ENCODE measurements at places on chromosomes 5 and 9.

- no peak for DNase-seq
These were observed 123.6 kb upstream of the PITX1 start for GRCh38 chr5:135157421-135158313.

GRCh38 chr5:55136521-55136920 lies 23.4 kb upstream of the GPX8 start:
- no peak for DNase-seq

DNA sequence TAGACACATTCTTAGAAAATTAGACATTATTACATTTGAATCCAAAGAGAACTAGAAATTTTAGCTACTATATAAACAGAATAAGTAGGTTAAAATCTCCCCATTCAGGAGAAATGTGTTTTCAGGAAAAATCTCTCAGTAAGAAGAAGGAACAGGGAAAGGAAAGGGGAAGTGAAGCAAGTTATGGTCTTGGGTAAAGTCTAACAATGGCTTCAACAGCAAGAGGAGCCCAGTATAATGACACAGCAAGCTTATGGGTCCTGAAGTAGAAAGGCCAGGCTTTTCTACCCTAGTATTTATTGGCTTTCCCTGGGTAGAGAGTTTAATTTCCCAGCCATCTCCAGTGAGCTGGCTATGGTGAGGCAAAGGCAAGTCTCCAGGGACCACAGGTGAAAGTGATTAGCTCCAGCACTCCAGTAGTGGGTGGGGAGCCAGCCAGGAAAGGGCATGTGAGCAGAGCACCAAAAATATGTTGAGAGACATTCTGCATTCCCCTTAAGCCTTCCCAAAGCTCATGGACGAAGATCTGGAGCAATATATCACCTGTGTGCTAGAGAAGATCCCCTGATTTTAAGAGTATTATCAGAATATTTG lies 981.7 kb downstream of the NR2F1-AS1 start:
- no peak for DNase-seq

- no peak for DNase-seq
These were observed 27.2 kb downstream of the NR3C1 start for GRCh38 chr5:143376195-143376779.

GRCh38 chr5:151338734-151339133 lies 8.6 kb downstream of the SLC36A2 start:
- no peak for DNase-seq

DNA sequence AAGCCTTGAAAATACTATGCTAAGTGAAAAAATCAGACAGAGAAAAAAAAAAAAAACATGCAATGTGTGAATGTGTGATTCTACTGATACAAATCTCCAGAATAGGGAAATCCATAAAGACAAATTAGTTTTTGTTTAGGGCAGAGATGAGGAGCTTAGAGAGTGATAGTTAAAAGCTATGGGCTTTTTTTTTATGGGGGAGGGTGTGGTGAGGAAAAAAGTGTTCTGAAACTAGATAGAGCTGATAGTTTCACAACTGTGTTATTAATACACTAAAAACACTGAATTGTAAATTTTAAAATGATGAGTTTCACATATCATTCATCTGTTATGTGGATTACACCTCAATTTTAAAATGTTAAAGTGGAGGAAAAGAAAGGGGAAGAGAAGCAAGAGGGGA lies 228.3 kb upstream of the ZNF462 start:
- no peak for DNase-seq

DNA sequence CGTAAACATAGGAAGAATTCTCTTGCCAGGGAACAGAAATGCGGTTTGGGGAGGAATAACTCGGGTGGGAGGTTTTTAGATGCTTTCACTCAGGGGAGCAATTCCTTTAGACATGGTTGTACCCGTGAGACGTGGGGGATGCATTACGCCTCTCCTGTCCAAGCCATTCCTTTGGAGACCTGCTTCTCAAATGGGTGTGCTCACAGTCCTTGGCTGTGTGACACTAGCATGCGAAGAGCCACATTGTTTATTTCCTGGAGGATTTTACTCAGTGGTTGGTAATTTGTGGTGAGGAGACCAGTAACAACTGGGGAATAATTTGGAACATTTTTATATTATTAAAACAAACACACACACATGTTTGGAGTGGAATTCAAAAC lies 18.5 kb downstream of the COL15A1 start:
- DNase-seq: no peak

DNA sequence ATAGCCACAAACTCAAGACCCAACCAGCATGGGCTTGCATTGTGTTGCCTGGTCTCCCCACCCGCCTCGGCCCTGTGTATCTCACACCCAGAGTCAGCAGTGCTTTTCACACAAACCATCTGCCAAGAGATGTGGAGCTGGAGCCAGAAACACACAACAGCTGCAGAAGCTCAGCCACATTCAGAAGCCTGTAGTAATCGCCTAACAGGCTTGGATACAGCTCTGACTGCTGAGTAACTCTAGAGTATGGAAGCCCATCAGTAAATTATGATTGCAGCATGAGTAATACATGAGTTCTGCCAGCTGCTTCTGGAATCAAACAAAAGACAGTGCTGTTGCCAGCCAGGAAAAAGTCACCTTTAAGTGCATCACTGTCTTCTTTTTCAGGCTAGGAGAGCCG lies 16.0 kb downstream of the TEK start:
- DNase-seq: no peak

DNA sequence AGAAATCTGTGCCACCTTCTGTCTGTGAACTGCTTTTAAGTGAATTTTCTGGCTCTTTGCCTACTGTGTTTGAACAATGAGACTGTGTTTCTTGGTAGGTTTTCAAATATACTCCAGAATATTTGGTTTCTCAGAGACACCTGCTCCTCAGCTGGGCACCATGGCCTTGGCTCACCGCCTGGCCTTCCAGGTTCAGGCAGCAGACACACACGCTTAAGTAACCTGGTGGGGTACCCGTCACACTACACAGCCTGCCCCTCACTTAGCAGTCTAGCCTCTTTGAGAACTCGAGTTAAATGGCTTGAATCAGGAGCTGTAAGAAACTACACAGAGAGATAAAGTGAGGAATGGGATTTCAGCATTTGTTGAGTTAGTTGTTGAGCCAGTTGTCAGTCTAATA lies 530.5 kb downstream of the MTRR start:
- DNase-seq: no peak

DNA sequence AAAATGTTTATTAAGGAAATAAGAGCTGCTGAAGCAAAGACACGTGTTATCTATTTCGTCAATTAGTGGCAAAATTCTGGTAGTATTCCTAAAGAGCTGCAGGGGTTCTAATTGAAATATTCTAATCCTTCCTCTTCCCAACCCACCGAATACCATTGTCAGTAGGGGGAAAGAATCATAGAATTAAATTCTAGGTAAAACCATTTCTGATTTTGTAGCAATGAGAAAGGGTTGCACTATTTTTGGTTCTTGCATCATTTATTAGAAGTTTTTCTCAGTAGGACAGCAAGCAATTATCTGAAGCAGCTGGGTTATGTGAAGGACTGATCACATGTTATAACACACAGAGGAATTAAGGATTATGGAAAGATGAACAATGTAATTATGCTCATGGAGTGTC lies 80.3 kb upstream of the SEMA6A start:
- DNase-seq: no peak

DNA sequence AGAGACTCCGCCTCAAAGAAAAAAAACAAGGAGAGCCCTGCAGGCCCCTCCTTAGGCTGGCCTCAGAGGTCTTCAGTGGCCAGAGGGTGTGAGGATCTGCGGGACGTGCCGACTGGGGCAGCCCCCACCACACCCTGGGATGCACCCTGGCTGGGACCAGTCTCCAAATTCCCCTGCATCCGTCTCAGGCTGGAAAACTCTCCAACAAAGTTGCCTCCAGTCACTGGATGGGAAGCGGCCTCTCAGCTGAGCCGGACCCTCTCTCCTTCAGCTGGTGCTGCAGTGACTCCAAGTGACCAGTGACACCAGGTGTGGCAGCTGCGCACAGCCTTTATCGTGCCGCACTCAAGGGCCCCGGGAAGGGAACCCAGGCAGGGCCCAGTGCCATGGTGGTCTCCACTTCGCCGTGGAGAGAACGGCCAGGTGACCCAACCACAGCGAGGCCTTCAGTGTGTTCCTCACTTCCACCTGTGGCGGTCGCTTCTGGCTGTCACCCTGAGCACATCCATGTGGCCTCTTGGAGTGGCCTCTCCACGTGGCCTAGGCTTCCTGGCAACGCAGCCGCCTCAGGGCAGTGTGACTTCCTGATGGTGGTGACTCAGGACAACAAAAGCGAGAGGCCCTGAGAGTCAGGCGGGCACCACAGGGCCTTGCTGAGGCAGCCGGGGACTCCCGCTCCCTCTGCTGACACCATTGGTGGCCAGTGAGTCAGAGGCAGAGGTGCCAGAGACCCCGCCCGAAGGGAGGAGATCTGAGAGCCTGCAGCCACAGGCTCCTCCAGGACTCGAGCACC lies 19.3 kb upstream of the CAMSAP1 start:
- DNase-seq: peak; percentile 78

All from stimulated activated CD4-positive, alpha-beta T cell treated with anti-CD3 and anti-CD28 coated beads, Interleukin-2, amount 100 ng/mL, for 24 hours (primary cell).